Suprapubic skin (tissue), 4 donors: ENCODE measurements at places on chromosomes 5 and 9. TPM values are rescaled to one million over a fixed set of nuclear protein-coding genes. Genes with fewer than 3 reads are reported as not detected.

Gene CDH10
- not detected for total RNA-seq

DNA sequence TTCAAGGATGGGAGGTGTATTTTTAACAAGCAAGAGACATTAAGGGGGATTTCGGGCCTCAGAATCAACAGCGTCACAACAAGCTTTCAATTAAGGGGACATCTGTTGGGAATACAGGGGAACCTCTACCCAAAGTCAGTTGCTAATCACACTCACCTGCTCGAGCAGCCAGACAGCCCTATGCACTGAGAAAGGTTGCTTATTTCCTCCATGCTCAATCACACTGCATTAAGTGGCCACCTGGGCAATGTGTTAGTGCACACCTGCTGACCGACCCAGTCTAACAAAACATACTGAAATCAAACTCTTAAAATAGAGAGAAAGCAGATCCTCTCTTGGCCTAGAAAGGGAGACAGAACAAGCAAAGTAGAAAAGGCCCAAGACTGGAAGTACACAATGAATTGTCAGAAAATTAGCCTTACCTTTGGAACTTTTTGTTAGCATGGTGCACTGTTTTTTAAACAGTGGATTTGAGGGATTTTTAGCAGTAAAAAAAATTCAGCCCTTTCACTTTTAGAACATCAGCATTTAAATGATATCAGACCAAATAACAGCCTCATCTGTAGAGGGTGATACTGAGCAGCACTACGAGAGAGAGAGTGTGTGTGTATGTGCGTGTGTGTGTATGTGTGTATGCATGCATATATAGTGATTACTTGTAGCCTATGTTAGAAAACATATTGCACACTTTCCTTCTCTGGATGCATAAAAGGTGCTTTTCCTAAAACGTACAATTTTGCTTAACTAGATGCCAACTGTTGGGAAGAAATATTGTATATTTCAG lies 1118.6 kb upstream of the DMAC1 start:
- no peaks in the 10 kb centered on the region for H3K36me3 ChIP-seq
- no peaks in the 10 kb centered on the region for H3K27me3 ChIP-seq
- no peak overlapping the region for H3K4me3 ChIP-seq

DNA sequence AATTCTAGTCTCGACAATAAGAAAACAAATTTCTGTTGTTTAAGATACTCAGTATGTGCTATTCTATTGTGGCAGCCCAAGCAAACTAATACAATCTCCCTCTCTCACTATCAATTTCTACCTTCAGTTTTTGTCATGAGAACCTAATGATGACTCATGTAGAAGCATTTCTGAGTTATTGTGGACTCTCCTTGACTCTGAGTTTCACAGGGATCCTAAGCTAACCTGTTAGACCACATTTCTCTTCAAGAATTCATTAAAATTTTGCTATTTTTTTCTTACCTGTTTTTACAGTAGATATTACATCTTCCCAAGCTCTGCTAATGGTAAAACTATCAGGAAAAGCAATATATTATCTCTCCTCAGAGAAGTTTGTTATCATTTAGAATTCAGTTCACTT lies 599.1 kb upstream of the TYRP1 start:
- DNase-seq, result no peak
- no peaks in the 10 kb centered on the region for H3K36me3 ChIP-seq
- H3K27ac ChIP-seq, result no peak overlapping the region
- no peaks in the 10 kb centered on the region for H3K4me1 ChIP-seq
- H3K4me3 ChIP-seq, result no peak overlapping the region

Gene UTP15
- 31.4 TPM for total RNA-seq

Gene OR1L8
- not detected for total RNA-seq

GRCh38 chr5:114658194-114658593 lies 296.3 kb downstream of the KCNN2 start:
- H3K27ac ChIP-seq, result no peak overlapping the region
- no peak overlapping the region for H3K4me3 ChIP-seq
- H3K4me1 ChIP-seq, result no peaks in the 10 kb centered on the region
- no peaks in the 10 kb centered on the region for H3K36me3 ChIP-seq
- no peak for DNase-seq

Gene NKD2
- total RNA-seq, result 7.9 TPM

DNA sequence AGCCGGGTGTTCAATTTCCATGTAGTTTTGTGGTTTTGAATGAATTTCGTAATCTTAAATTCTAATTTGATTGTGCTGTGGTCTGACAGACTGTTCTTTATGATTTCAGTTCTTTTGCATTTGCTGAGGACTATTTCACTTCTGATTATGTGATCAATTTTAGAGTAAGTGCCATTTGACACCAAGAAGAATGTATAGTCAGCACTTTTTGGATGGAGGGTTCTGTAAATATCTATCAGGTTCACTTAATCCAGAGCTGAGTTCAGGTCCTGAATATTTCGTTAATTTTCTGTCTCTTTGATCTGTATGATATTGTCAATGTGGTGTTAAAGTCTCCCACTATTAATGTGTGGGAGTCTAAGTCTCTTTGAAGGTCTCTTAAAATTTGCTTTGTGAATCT lies 944.9 kb downstream of the TLE4 start:
- no peaks in the 10 kb centered on the region for H3K36me3 ChIP-seq
- H3K4me3 ChIP-seq, result no peak overlapping the region
- no peak for DNase-seq

- H3K4me3 ChIP-seq, result no peak overlapping the region
- no peak for DNase-seq
- no peaks in the 10 kb centered on the region for H3K27me3 ChIP-seq
Measured at GRCh38 chr5:107072440-107072839, 598.3 kb downstream of the EFNA5 start.
